ENCODE measurements at places on chromosomes 6 and 20.

- no peak for DNase-seq
These were observed 587 bp upstream of the BTN3A1 start for GRCh38 chr6:26401389-26401986.

DNA sequence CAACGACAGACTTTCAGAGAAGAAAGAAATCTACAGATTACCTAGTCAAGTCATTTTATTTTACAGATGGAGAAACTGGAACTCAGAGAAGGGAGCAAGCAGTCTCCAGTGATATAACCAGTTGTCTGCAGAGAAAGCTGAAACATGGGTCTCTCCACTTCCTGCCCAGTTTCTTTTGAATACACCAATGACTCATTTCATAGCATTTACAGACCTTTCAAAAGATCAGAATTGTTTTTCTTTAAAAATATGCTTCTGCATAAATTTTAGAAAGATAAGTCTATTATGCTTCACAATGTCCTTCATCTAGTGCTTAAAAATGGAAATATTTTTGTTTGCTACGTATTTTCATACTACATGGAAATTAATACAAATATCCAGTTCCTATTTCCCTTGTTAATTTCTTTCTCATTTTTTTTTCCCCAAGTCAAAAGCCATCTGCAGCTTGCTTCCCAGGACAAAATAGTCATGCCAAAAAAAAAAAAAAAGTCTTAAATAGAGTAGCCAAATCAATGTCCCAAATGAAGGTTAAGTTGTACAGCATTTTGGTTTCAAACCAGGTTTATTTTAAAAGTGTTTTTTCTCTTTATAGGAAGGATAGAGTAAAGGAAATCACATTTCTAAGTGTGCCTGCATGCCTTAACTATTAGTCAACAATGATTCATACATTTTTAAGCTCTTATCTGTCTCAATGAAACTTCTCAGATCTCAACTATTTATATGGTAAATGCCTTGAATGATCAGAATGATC is 36.9 kb downstream of the ARHGAP18 start:
- DNase-seq: peak; percentile 77

DNA sequence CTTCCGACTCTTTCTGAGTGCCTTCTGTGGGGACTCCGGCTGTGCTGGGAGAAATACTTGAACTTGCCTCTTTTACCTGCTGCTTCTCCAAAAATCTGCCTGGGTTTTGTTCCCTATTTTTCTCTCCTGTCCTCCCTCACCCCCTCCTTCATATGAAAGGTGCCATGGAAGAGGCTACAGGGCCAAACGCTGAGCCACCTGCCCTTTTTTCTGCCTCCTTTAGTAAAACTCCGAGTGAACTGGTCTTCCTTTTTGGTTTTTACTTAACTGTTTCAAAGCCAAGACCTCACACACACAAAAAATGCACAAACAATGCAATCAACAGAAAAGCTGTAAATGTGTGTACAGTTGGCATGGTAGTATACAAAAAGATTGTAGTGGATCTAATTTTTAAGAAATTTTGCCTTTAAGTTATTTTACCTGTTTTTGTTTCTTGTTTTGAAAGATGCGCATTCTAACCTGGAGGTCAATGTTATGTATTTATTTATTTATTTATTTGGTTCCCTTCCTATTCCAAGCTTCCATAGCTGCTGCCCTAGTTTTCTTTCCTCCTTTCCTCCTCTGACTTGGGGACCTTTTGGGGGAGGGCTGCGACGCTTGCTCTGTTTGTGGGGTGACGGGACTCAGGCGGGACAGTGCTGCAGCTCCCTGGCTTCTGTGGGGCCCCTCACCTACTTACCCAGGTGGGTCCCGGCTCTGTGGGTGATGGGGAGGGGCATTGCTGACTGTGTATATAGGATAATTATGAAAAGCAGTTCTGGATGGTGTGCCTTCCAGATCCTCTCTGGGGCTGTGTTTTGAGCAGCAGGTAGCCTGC is 4.8 kb downstream of the PIM1 start:
- DNase-seq: no peak

GRCh38 chr6:128964233-128964755 is 81.4 kb downstream of the LAMA2 start:
- DNase-seq: no peak

- no peak for DNase-seq
These were observed 7.9 kb upstream of the ABRACL start for GRCh38 chr6:139020689-139021088.

DNA sequence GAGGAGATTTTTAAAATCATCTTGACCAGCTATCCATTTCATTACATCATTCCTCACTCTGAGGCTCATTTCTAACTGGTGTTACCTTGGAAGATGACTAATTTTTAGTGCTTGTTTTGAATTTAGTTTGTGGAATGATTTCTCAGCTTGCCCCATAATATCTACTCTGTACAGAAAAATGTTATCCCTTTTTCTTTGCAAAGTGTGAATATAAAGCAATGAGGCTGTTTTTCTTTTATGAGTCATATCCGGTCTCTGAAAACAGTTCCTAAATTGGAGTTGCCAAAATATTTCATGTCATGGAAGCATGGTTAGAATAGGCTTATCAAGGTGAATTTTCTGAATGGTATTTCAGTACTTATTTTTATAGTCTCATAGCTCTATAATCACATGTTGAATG is 43.8 kb downstream of the FUT9 start:
- no peak for DNase-seq

- no peak for DNase-seq
These were observed 69.4 kb upstream of the KIF25 start for GRCh38 chr6:167928111-167928510.

DNA sequence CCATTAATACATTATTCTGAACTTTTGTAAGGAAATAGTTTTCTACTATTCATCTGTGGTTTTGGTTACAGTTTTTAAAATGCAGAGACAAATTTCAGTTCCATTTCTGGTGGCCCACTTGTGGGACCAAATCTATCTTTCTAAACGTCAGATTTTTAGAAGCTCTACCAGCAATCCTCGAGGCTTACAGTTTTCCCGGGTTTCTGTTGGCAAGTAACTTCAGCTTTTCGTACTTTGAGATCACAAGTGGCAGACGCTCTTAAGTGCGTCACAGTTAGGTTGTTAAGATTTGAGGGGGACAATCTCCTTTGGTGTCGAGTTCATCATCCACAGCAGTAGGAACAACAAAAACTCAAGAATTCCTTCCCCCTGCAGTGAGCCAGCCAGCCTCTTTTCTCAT is 60.0 kb downstream of the JARID2 start:
- no peak for DNase-seq

GRCh38 chr6:45697605-45698004 is 318.1 kb downstream of the CLIC5 start:
- DNase-seq: peak; percentile 100

- peak; percentile 30 for DNase-seq
These were observed 91.9 kb upstream of the CLDN20 start for GRCh38 chr6:155171747-155172449.

- peak; percentile 66 for DNase-seq
These were observed 33.6 kb upstream of the BTN3A2 start for GRCh38 chr6:26331218-26332073.

DNA sequence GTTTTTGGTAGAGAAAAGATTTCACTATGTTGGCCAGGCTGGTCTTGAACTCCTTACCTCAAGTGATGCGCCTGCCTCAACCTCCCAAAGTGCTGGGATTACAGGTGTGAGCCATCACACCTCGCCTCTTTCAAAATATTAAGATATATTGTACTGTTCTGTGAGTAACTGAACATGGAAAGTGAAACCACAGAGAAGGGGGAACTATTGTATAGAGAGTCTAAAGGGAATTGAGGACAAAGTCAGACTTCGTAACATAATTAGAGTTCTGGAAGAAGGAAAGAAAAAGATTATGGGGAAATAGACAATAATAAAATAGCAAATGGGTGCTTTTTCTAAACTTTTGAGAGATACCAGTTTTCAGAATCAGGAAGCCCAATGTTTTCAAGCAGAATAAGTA is 17.4 kb upstream of the AKAP7 start:
- no peak for DNase-seq

GRCh38 chr6:2931055-2931454 is 27.9 kb upstream of the SERPINB9 start:
- no peak for DNase-seq

DNA sequence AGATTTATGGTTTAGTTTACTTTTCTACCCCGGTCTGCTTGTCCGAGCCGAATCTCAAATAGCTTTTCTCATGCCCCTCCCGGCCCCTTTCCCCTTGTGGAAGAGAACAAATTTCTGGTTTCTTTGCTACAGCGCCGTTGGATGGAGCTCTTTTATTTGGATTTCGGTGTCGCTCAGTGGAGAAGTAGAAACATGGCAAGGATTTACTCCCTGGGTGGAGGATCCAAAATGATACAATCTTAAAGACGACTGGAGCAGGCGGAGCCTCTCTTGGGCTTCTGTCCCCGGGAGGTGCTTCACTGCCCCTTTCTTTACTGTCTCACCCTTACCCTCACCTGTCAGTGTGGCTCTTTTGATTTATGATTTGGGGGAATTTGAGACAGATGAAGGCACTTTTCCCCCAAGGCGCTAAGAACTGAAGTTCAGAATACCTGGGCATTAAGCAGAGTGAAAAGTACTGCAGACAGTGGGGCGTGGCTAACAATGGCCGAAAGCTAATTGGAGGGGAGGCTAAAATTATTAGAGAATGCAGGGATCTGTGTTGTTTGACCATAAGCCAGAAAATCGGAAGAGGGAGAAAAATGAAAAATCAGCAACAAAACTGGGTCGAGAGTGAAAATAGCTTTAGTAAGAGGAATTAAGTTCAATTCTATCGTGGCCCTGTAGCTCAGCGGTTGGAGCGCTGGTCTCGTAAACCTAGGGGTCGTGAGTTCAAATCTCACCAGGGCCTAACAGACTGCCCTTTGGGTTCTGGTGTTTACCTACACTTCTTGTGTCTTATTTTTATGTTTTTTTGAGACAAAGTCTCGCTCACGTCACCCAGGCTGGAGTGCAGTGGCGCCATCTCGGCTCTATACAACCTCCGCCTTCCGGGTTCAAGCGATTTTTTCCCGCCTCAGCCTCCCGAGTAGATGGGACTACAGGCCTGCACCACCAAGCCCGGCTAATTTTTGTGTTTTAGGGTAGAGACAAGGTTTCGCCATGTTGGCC is 145.1 kb upstream of the ZNF184 start:
- peak; percentile 62 for DNase-seq

GRCh38 chr6:42032366-42032765 is 18.0 kb upstream of the TAF8 start:
- DNase-seq: no peak

DNA sequence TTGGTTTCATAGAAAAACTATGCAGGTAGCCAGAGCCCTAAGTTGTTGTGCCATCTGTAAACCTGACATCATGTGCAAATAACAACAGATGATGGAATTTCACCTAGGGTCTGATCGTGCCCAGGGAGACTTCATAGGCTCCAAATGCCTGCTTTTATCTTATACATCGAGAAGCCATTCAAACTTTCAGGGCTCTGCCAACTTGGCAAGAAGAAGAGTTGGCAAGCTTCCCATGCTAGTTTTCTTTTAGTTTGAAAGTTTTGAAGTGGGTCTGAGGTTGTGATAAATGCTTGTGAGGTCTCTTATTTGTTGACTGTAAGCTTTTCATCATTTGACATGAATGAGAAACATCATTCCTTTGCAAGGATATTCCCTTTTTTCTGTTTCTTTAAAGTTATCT is 175.4 kb upstream of the FLRT3 start:
- peak; percentile 4 for DNase-seq

DNA sequence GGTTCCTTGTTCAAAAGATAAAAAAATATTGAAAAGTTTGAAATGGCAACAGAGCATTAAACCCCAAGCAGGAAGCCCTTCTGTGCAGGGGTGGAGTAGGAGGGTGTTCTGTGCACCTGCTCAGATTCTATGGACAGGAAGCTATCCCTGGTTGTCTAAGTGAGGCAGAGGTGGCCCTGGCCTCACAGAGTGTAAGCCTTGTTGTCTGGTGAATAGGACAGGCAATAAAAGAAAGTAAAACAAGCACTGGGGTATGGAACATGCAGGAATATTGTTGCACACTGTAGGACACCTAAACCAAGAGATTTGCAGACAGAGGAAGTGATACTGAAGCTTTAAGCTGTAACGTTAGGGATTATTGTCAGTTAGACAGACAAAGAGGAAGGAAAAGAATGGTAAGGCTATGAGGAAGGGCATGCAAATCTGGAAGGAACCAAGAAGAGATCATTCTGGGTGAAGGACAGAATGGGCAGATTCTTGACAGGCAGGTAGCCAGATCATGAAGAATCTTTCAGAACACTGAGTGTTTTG is 66.8 kb downstream of the TBC1D7 start:
- no peak for DNase-seq

GRCh38 chr6:40398810-40399477 is 188.2 kb downstream of the LRFN2 start:
- no peak for DNase-seq

GRCh38 chr6:112639391-112639831 is 292.3 kb downstream of the RFPL4B start:
- DNase-seq: peak; percentile 77

GRCh38 chr6:130783416-130784107 is 43.6 kb upstream of the SMLR1 start:
- peak; percentile 12 for DNase-seq

- DNase-seq: no peak
These were observed 20.8 kb downstream of the TOP1 start for GRCh38 chr20:41049451-41049850.

GRCh38 chr20:10321138-10321717 is 102.6 kb downstream of the SNAP25 start:
- DNase-seq: no peak

GRCh38 chr20:46132705-46133120 is 14.6 kb downstream of the CD40 start:
- peak; percentile 55 for DNase-seq

DNA sequence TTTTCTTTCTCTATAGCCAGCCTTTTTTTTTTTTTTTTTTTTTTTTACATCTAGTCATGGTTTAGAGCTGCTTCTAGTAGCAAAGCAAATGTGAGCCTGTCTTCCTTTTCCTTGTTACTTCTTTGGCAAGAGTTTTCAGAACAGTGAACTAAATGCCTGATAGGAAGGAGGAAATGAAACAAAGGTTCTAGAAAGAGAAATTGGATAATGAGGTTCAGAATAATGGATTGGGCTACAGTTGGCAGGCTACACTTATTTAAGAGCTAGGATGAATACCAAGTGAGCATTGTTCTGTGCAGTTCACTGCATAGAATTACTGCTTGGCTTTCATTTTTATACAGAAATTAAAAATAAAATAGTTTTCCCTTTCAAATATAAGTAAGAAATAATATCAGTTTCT is 78.6 kb downstream of the HIVEP1 start:
- no peak for DNase-seq

GRCh38 chr6:111837007-111837406 is 36.2 kb downstream of the FYN start:
- no peak for DNase-seq

GRCh38 chr20:44069203-44070011 is 117.6 kb downstream of the JPH2 start:
- DNase-seq: no peak

GRCh38 chr20:52275181-52275691 is 83.7 kb upstream of the ZFP64 start:
- no peak for DNase-seq

- no peak for DNase-seq
These were observed 110.1 kb upstream of the ADTRP start for GRCh38 chr6:11888727-11889126.

GRCh38 chr20:62735331-62735821 is 26.7 kb downstream of the NTSR1 start:
- no peak for DNase-seq

GRCh38 chr20:5528261-5528660 is 211.5 kb upstream of the PROKR2 start:
- DNase-seq: no peak

- no peak for DNase-seq
These were observed 738.1 kb upstream of the GJE1 start for GRCh38 chr6:141394565-141395051.

- peak; percentile 59 for DNase-seq
These were observed 17.0 kb downstream of the CRISP1 start for GRCh38 chr6:49849213-49849907.

- no peak for DNase-seq
These were observed 64.9 kb downstream of the IRF4 start for GRCh38 chr6:456358-456867.

Measured in fibroblast of mammary gland (primary cell).